ENCODE measurements at places on chromosomes 1 and 21. TPM values are rescaled to one million over a fixed set of nuclear protein-coding genes. Genes with fewer than 3 reads are reported as not detected.

- H3K27me3 ChIP-seq = no peaks in the 10 kb centered on the region
- no peak for DNase-seq
- no peak overlapping the region for H3K27ac ChIP-seq
- H3K4me1 ChIP-seq = peaks cover 44% of the 10 kb centered on the region
- H3K36me3 ChIP-seq = no peaks in the 10 kb centered on the region
Observed at GRCh38 chr1:117372863-117373412, 5.7 kb downstream of the MAN1A2 start.

DNA sequence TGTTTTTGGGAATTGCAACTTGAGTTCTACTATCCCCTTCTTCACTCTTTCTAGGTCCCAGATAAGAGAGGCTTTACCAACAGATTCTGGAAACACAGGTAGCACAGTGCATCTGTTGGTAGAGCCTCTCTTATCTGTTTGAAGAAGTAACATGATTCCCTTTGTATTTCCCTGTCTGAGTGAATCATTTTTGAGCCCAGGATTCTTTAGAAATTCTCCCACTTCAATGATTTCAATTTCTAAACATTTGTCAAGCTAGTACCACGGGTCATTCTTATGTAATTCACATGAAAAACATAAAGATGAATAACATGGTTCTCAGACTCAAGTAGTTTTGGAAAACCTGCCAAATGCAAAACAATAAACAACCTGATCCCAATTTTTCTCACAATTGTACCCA, 72.0 kb upstream of the DUSP10 start:
- H3K4me3 ChIP-seq = no peak overlapping the region
- no peak for DNase-seq

GRCh38 chr1:68558321-68559026, 61.6 kb upstream of the DEPDC1 start:
- H3K4me3 ChIP-seq = no peak overlapping the region
- no peak for DNase-seq
- H3K27me3 ChIP-seq = no peaks in the 10 kb centered on the region

The NAV1 gene
- total RNA-seq = 77.6 TPM

GRCh38 chr1:74197255-74197654, 721 bp downstream of the LRRIQ3 start:
- H3K36me3 ChIP-seq = no peaks in the 10 kb centered on the region
- H3K4me1 ChIP-seq = peaks cover 20% of the 10 kb centered on the region
- no peak for DNase-seq
- H3K4me3 ChIP-seq = peak overlapping the region; percentile 95
- peak overlapping the region; percentile 99 for H3K27ac ChIP-seq

The KIF21B gene
- total RNA-seq = not detected

GRCh38 chr1:114755006-114755931, 2.5 kb downstream of the CSDE1 start:
- H3K27ac ChIP-seq = peak overlapping the region; percentile 51
- no peaks in the 10 kb centered on the region for H3K27me3 ChIP-seq
- peaks cover 19% of the 10 kb centered on the region for H3K36me3 ChIP-seq
- DNase-seq = no peak
- peaks cover 79% of the 10 kb centered on the region for H3K4me1 ChIP-seq
- H3K4me3 ChIP-seq = peak overlapping the region; percentile 92

The NECTIN4 gene
- total RNA-seq = not detected

The MSH4 gene
- total RNA-seq = 0.13 TPM

DNA sequence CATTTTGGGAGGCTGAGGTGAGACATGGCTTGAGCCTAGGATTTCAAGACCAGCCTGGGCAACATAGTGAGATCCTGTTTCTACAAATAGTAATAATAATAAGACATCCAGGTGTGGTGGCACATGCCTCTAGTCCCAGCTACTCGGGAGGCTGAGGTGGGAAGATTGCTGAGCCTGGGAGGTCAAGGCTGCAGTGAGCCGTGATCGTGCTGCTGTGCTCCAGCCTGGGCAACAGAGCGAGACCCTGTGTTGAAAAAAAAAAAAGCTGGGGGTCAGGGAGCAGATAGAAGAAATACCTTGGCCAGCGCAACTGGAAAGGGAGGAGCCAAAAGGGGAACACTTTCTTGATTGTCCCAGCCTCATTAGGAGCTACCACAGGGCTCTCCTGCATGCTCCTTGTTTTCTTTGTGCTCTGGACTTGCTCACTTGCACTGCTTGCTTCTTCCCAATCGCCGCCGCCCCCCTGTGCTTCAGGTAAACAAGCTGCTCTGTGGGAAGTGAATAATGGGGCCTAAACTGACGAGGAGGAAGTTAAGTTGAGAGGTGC, 31.1 kb downstream of the PBX1 start:
- peak overlapping the region; percentile 76 for H3K4me3 ChIP-seq
- no peaks in the 10 kb centered on the region for H3K27me3 ChIP-seq
- peaks cover 54% of the 10 kb centered on the region for H3K4me1 ChIP-seq
- H3K36me3 ChIP-seq = peaks cover 22% of the 10 kb centered on the region

DNA sequence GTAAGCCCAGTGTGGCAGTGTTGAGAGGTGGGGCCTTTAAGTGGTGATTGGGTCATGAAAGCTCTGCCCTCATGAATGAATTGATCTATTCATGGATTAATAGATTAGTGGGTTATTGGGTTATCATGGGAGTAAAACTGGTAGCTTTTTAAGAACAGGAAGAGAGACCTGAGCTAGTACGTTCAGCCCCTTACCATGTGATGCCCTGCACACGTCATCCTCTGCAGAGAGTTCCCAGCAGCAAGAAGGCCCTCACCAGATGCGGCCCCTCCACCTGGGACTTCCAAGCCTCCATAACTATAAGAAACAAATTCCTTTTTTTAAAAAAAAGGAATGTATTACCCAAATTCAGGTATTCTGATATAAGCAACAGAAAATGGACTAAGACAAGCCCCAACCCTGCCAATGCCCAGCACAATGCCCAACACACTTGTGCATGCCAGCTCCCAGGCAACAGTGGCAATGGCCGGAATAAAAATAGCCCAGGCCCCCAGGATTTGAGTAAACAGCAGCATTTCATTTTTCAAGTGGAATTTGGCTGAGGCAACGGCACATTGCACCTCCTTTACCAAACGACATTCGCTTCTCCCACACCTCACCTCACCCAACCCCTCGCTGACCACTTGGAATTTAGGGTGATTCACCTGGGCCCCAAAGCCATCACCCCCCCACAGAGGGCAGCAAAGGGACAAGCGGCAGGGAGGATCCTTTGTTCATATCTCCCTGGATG, 215.9 kb downstream of the TOMM20 start:
- no peaks in the 10 kb centered on the region for H3K36me3 ChIP-seq
- no peak overlapping the region for H3K4me3 ChIP-seq
- H3K27me3 ChIP-seq = peaks cover 3% of the 10 kb centered on the region
- DNase-seq = no peak
- H3K27ac ChIP-seq = no peak overlapping the region

All from HFFc6 (cell line).